ENCODE measurements at places on chromosomes 12 and 14.

GRCh38 chr12:47066278-47067025 lies 13.0 kb upstream of the PCED1B start:
- no peak overlapping the region for H3K27ac ChIP-seq
- DNase-seq, result no peak
- H3K27me3 ChIP-seq, result peaks cover 6% of the 10 kb centered on the region
- no peaks in the 10 kb centered on the region for H3K4me1 ChIP-seq
- no peaks in the 10 kb centered on the region for H3K36me3 ChIP-seq
- no peak overlapping the region for H3K4me3 ChIP-seq

- H3K36me3 ChIP-seq, result no peaks in the 10 kb centered on the region
- H3K4me3 ChIP-seq, result peak overlapping the region; percentile 92
- peak overlapping the region; percentile 89 for H3K27ac ChIP-seq
- peaks cover 9% of the 10 kb centered on the region for H3K27me3 ChIP-seq
- peaks cover 25% of the 10 kb centered on the region for H3K4me1 ChIP-seq
These were observed 1.3 kb downstream of the SBNO1 start for GRCh38 chr12:123363390-123363739.

DNA sequence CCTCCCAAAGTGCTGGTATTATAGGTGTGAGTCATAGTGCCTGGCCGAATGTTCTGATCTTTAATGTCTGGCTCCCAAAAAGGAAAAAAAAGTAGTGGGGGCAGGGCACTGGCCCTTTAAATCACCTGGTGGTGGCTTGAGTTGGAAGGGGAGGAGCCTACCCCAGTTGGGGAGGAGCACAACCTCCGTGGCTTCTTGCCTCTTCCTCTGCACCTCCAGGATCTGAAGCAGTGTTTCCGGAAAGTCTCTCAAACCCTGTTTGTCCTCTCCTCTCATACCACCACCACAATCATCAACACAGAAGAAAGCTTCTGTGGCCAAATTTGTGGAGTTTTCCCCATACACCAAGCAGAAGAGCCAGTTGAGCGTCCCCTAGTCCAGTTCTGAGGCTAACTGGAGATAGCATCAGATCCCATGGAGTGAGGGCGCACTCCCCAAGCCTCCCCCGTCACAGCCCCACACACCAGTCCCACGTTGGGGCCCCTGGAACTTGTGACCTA lies 24.3 kb upstream of the RCOR1 start:
- H3K36me3 ChIP-seq, result no peaks in the 10 kb centered on the region
- peaks cover 14% of the 10 kb centered on the region for H3K4me1 ChIP-seq
- peaks cover 5% of the 10 kb centered on the region for H3K27me3 ChIP-seq
- H3K4me3 ChIP-seq, result peak overlapping the region; percentile 20

GRCh38 chr12:69154585-69155363 lies 84.6 kb upstream of the CPSF6 start:
- H3K27me3 ChIP-seq, result peaks cover 7% of the 10 kb centered on the region
- peak; percentile 64 for DNase-seq
- H3K27ac ChIP-seq, result no peak overlapping the region
- H3K4me3 ChIP-seq, result no peak overlapping the region
- H3K4me1 ChIP-seq, result peaks cover 24% of the 10 kb centered on the region

All from immature natural killer cell (primary cell).